ENCODE measurements at places on chromosomes 12 and 14.
A peak's percentile ranks its signal among the peaks of the same experiment; 100 is the strongest.

- DNase-seq, result peak; percentile 44
Observed at GRCh38 chr14:93023039-93023438, 92.7 kb downstream of the ITPK1 start.

DNA sequence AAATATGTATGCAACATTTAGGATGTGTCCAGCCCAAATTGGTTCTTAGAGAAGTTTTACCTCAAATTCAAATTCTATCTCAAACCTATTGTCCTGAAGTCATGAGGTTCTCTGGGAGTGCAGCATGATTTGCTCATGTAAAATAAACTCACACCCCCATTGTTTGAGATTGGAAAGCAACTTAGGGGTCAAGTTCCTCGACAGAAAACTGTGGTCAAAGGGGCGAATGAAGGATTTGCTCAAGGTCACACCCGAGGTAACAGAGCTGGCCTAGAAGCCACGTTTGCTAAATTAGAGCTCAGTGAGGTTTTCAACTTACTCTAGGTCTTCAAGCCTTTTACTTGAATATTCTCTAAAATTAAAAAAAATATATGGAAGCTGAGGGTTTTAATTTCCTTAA, 197.7 kb upstream of the GZMB start:
- no peak for DNase-seq

GRCh38 chr12:53049571-53050318, at the start of gene TNS2:
TNS2 (plus strand) TSS chr12:53050065; CDS start chr12:53050186, 121 bp downstream.
- DNase-seq, result no peak

GRCh38 chr12:33427071-33427470, 12.5 kb downstream of the SYT10 start:
- DNase-seq, result no peak

DNA sequence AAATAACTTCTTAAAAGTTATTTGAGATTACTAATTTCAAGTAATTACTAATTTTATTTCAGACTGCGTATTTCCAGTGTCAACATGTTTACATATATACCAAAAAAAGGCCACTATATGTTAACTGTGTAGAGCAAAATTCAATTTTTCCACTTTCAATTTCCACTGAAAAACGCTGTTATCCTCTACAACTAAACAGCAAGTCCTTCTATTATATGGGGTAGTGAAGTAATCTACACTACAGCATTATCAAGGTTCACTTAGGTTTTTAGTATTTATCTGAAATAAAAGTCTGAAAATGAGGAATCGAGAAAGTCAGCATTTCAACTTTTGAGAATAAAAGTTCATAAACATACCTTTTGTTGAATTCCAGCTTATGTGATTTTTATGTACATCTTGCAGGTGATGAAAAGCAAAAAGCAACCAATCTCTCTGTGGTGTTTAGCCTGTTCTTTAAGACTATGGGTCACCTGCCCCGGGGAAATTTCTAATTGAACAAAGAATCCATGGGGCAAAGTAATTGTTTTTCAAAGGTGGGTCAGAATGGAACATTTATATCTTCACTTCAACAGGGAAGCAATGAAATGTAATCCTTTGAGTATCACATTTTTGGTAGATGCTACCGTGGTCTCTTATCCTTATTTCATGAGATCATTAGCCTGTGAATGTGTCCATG, 3.3 kb downstream of the BTG1 start:
- no peak for DNase-seq

DNA sequence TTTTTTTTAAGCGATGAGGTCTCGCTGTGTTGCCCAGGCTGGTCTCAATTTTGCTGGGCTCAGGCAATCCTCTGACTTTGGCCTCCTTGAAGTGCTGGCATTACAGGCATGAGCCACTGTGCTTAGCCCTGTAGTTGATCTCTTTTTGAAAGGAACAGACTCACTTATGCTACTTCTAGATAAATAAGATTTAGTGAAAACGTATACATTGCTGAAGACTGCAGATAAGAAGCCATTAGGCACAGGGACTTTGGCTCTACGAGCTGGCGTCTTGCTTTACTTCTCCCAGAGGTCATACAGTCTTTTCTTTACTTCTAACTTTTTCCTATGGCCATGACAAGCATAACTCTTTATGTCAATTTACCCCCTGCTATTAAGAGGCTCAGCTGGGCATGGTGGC, 9.4 kb downstream of the PTGR2 start:
- DNase-seq, result no peak

DNA sequence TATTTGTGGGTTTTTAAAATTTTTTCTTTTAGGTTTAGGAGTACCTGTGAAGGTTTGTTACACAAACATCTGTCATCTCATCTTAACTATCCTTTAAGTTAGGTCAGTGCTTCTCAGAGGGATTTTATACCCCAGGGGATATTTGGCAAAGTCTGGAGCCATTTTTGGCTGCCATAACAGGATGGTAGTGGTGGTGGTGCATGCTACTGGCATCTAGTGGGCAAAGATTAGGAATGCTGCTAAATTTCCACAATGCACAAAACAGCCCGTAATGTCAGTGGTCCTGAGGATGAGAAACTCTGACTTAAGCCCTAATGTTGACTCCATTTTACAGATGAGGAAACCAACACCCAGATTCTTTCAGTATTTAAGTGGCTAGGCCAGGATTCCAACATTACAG, 85.2 kb upstream of the MYF6 start:
- no peak for DNase-seq

- no peak for DNase-seq
Observed at GRCh38 chr12:47717046-47717442, 8.2 kb downstream of the ENDOU start.

- DNase-seq, result no peak
Observed at GRCh38 chr12:15540469-15540872, 218.2 kb downstream of the PTPRO start.

DNA sequence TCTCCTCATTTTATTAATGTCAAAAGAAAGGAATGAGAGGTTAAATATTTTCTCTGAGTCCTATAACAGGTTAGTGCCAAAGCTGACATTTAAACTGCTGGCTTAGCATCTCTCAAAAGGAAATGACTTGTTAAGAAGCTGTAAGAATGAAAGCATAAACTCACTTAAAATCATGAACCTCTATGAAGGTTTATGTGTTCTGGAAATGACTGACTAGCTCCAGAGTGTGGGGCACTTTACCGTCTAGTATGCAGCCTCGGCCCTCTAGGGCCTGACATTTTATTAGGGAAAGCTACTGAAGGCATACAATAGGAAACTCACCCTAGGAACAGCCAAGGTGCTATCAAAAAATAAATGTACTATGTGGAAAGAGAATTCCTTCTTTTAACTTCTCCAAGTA, 35.1 kb downstream of the SPX start:
- no peak for DNase-seq

DNA sequence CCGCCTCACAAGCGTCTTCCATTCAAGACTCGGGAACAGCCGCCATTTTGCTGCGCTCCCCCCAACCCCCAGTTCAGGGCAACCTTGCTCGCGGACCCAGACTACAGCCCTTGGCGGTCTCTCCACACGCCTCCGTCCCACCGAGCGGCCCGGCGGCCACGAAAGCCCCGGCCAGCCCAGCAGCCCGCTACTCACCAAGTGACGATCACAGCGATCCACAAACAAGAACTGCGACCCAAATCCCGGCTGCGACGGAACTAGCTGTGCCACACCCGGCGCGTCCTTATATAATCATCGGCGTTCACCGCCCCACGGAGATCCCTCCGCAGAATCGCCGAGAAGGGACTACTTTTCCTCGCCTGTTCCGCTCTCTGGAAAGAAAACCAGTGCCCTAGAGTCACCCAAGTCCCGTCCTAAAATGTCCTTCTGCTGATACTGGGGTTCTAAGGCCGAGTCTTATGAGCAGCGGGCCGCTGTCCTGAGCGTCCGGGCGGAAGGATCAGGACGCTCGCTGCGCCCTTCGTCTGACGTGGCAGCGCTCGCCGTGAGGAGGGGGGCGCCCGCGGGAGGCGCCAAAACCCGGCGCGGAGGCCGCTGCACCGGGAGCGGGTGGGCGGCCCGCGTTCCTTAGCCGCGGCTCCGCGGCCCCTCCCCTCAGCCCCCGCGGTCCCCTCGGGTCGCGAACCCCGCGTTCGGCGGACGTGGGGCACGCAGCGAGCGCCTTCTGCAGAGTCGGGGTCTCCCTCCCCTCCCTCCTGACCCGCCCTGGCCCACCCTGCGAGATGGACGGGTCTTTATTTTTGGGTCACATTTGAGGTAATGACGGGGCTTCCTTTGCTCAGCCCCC, at the start of gene UBC:
Gene UBC, minus strand, starts transcription at position 259 of the 847 bp plus-strand sequence. CDS start 879 bp downstream, outside the sequence.
- DNase-seq, result peak; percentile 93

DNA sequence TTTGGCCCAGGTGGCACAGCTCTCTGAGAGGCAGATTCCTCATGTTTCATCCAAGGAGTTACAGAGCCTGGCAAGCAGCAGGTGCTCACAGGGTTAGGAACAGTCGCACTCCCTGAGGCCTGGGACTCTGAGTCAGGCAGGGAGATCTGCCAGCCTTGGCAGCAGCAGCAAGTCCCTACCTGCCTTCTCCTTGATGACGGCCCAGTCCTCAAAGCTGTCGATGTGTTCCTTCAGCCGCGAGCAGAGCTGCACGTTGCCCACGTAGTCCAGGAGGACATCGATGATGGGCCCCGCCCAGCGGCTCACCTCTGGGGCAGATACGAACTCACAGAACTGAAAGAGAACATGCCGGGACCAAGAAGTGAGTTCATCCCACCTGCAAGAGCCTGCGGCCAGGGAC, 10.4 kb downstream of the FAM181A start:
- no peak for DNase-seq

- DNase-seq, result peak; percentile 24
Observed at GRCh38 chr12:66398931-66399910, 96.9 kb downstream of the HELB start.

DNA sequence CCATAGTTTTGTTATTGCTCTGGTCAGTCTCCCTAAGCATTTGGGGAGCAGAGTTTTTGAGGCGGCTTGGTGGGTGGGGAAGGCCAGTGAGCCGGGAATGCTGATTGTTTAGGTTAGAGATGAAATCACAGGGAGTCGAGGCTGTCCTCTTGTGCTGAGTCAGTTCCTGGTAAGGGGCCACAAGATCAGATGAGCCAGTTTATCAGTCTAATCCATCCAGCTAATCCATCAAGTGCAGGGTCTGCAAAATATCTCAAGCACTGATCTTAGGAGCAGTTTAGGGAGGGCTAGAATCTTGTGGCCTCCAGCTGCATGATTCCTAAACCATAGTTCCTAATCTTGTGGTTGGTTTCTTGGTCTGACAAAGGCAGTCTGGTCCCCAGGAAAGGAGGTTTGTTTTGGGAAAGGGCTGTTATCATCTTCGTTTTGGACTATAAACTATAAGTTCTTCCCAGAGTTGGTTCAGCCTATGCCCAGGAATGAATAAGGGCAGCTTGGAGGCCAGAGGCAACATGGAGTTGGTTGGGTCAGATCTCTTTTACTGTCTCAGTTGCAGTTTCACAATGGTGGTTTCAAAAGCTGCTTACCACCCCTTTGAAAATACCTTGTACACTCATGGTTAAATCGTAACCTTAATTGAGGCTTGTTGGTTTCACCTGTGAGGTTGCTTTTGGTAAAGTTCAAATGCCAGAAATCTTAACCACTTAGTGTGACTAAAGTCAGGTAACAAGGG, 33.6 kb upstream of the HIGD1C start:
- DNase-seq, result no peak

GRCh38 chr14:90624732-90625400, 191.4 kb downstream of the TTC7B start:
- no peak for DNase-seq

DNA sequence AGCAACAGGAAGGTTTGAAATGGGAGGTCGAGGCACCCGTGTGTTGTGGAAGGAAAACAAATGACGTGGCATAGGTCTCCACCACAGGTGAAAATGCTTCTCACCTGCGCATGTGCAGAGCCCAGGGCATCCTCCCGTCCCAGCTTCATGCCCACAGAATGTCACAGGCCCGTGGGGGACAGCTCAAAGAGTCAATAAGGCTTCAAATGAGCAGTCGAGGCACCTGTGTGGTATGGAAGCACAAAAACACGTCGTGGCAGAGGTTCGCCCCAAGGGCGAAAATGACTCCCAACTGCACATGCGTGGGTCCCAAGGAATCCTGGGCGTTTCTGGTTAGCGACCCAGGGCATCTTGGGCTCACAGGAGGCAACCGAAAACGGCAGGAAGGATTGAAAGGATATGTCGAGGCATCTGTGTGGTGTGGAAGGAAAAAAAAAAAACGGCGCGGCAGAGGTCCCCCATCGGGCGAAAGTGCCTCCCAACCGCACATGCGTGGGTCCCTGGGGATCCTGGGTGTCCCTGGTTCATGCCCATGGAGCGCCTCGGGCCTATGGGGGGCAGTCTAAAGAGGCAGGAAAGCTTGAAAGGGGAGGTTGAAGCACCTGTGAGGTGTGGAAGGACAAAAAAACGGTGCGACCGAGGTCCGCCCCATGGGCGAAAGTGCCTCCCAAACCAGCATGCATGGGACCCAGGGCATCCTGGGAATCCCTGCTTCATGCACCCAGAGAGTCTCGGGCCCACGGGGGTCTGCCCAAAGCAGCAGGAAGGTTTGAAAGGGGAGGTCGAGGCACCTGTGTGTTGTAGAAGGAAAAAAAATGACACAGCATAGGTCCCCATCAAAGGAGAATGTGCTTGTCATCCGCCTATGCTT, 578.5 kb downstream of the ALG10 start:
- no peak for DNase-seq

DNA sequence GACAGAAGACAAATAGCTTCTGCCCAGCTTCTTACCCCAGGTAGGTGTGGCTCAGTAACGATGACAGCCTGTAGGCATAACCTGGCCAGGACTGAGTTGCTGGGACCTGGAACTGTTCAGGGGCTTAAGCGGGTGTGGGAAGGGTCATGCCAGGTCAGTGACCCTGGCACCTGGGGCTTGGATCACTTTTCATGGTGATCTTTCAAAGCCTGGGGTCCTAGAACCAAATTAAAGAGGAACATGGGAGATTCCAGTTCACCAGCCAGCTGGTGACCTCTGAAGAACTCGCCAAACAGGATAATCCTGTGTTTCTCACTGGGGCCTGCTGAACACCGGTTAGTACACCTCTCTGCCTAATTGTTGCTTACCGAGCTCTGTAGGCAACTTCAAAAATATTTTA, 102.6 kb upstream of the LMNTD1 start:
- no peak for DNase-seq

- DNase-seq, result no peak
Observed at GRCh38 chr14:59601056-59601455, 24.4 kb upstream of the CCDC175 start.

GRCh38 chr12:18583655-18584054, 154.2 kb downstream of the PLCZ1 start:
- DNase-seq, result no peak

DNA sequence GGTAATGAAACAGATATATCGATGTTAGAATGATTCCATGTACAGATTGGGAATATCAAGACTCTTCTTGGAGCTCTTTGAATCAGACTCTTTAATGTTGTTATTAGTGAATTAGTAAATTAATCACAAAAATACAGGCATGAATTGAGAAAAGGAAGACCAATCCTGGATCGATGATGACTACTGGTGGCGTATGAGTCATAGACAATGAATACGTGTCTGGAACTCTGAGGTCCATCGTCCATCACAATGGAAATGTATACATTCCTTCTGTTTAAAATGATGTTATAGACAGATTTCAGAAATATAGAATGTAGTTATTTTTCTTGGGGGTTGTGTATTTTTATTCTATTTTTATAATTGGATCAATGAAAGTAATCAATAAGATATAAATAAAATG, 80.2 kb upstream of the RTL1 start:
- DNase-seq, result no peak

- no peak for DNase-seq
Observed at GRCh38 chr14:91246051-91246852, 1.7 kb upstream of the GPR68 start.
